ENCODE measurements at places on chromosomes 7 and 10.

DNA sequence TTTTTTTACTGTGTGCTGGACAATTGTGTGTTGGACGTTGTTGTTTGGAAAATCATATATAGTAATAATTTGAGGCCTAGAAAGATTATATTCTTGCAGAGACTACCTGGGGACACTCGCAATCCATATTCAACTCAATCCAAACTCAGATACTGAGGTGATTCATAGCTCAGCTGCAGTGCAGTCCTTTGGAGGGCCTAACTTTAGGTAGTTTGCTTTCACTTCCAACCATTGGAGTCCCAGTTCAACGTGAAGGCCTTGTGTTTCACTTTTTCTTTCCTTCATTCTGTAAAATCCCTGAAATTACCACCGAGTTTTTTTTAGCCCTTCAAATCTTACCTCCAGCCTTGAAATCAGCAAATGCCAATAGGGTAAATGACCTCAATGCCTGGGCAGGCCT lies 32.3 kb downstream of the ATRNL1 start:
- DNase-seq, result no peak

- no peak for DNase-seq
These were observed 30.3 kb upstream of the TRIM24 start for GRCh38 chr7:138429577-138430250.

DNA sequence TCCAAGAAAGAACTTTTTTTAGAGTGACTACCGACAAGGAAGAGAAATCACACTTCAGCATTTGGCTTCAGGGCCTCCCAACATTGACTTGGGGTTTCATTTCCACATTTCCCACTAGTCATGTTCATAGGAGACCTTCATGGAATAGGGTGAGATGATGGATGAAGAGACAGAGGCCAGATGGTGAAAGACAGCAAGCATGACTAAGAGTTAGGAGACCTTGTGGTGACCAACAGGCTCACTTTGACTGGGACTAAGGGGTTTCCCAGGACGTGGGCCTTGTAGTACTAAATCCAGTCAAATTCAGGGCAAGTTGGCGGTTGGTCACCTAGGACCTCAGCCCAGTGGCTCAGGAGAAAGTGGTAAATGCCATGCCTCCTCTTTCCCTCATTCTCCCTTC lies 3.0 kb upstream of the GIMAP5 start:
- no peak for DNase-seq

- no peak for DNase-seq
These were observed 2.4 kb downstream of the PAPSS2 start for GRCh38 chr10:87661861-87662785.

- DNase-seq, result no peak
These were observed 60.4 kb downstream of the HTR5A start for GRCh38 chr7:155130493-155130892.

GRCh38 chr7:137272249-137272648 lies 71.3 kb downstream of the PTN start:
- DNase-seq, result no peak

GRCh38 chr7:151595702-151596350 lies 76.1 kb upstream of the RHEB start:
- no peak for DNase-seq

DNA sequence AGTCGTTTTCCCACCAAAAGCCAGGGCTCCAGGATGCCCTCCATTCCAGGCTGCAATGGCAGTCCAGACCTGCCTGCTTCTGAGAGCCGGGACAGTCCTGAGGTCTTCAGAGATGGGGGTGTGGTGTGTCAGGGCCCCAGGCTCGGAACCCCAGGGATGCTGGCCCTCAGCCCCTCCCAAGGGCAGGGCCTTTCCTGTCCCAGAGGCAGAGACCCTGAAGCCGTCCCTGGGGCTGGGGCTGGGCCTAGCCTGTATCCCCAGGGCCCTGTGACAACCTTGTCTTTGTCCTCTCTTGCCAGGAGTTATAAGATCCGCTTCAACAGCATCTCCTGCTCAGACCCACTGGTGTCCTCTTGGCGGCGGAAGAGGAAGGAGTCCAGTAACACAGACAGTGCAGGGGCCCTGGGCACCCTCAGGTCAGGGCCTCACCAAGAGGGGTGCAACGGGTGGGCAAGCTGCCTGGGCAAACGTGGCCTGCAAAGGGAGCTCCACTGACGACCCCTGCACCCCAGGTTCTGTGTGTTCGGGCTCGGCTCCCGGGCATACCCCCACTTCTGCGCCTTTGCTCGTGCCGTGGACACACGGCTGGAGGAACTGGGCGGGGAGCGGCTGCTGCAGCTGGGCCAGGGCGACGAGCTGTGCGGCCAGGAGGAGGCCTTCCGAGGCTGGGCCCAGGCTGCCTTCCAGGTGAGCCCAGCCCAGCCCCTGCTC lies 15.9 kb downstream of the NOS3 start:
- DNase-seq, result no peak

DNA sequence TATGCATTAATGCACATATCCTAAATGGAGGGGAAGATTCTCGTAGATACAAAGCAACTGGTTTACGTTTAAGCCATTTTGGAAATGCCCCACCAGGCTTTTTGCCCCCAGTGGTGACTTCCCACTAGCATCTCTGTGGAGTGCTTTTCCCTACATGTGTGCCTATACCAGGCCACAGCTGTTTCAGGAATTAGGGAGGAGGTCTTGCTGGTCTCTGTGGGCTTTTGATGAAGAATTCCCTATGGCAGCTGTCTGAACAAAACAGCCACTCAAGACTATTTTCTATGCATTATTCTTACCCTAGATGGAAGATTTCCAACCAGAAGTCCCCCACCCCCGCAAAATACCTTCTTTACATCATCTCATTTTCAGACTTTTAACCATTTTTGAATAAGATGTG lies 52.0 kb upstream of the NMT2 start:
- DNase-seq, result no peak

DNA sequence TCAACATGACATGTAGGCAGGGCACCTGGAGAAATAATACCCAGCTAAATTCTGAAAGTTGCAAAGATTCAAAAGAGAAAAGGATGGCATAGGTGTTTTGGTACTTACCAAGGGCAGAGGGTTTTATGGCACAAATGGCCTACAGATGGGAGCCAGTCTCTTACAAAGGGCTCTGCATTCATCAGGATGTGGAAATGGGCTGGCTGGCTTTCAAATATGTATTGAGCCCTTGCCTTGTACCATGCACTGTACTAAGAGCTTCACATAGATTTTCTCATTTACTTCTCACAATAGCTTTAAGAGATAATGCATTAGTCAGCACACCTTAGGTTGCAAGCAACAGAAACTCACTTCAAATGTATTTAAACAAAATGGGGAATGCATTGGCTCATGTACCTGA lies 327.1 kb downstream of the BICC1 start:
- no peak for DNase-seq

DNA sequence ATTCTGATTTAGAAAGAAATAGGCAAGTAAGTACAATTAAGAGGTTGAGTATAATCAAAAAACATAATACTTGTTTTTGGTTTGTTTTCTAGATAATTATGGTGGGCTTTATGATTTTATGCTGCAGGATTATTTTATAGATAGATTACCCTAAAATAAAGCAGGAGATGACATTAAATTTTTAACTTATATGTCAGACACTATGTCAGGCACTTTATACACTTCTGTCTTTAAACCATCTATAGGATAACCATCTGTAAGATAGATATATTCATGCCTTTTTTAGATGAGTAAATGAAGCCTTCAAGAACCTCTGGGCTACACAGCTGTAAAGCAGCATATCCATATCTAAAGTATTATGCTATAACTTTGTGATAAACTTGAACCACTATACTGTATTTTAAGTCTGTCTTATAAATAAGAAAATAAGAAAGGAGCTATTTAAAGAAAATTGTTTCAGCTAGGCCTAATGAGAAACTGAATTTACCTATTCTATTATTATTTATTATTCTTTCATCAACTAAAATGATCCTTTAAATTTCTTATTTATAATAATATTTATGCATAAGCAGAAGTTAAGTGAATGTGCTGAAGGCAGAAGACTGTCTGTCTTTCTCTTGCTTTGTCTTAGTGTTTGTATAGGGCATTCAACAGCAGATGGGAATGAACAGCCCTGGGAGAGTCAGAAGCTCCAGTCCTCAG lies 94.0 kb downstream of the CPED1 start:
- no peak for DNase-seq

DNA sequence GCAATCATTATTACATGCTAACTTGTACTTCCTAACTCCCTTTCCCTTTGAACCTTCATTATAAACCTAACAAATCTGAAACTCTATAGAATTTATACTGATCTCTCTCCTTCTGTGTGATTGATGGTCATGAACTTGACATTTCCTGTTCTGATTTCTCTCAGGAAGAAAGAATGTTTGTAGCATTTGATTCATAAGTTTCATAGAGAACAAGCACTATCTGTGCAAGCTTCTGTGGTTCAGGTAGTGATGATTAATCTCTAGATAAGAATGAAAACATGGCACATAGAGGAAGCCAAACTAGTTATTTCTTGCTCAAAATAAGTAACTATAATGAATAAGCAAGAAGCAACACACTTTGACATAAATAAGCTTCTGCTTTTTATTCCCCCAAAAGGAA lies 34.2 kb downstream of the TFPI2 start:
- DNase-seq, result no peak

DNA sequence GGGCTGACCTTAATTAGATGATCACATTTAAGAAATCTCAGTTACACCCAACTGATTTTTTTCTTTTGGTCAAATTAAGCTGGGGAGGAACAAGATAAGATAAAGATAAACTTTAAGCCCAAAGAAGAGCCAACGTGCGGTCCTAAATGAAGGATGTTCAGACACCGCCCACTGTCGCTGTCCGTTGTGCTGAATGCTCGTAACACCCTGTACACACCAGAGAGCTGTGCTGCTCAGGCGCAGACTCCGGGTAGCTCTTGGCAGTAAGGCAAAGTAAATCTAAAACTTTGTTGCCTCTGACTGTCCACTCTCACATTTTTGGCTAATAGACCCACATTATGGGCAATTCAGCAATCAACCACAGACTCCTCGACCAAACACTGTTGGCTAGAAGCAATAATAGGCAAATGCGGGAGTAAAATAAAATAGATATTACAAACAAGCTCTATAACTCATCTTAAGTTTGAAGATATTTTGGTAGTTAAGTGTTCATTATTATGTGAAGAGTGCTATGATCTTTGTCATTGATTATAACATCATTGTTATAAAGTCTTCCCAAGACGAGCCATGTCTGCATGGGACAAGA lies 57.1 kb downstream of the PLPP4 start:
- DNase-seq, result peak; percentile 20

DNA sequence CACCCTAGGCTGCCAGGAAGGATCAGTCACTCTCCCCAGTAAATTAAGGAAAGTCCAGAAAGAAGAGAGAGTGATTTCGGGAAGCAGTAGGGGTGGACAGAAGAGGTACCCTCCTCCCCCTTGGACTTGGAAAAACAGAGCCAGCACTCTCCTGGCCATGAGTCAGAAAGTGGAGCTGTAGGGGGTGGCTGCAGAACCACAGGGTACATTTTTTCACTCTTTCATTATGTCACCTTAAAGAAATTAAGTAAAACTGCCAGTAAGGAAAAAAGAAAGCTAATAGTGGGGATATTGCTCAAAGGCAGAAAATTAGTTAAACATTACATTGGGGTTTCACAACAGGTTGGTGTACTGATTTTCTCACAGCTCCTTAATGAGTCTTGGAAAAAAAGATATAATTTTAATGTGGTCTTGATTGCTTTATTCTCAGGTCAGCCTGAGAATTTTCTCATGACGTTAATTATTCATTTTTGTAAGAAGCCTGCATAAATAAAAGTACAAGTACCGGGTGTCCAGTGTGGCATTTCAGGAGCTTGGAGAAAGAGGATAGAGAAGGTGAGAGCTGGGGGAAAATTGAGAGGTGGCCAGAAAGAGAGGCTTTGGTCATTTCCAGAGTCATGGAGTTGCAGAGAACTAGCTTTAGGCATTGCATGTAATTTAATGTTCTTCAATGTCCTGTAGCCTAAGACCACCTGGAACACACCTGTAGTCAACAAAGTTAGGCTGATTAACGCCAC lies 23.2 kb upstream of the AOAH start:
- no peak for DNase-seq

- no peak for DNase-seq
These were observed 97.4 kb downstream of the C10orf105 start for GRCh38 chr10:71622154-71622526.

GRCh38 chr7:92830532-92831110 lies 5.8 kb downstream of the CDK6 start:
- no peak for DNase-seq
